Left ventricle myocardium inferior (tissue), 1 donor: ENCODE measurements at places on chromosomes 6 and 20.

DNA sequence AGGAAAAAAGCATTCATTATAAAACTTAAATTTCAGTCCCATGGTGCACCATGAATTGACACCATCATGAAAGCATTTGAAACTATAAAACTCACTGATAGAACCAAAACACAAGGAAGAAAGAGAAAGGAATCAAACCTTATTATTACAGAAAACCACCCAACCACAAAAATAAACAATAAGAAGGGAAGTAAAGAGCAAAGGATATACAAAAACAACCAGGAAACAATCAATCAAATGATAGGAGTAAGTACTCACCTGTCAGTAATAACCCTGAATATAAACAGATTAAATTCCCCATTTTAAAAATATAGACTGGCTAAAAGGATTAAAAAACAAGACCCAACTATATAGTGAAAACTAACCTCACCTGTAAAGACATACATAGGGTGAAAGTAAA is 5.8 kb downstream of the SLPI start:
- H3K27me3 ChIP-seq, result peaks cover 97% of the 10 kb centered on the region
- no peaks in the 10 kb centered on the region for H3K36me3 ChIP-seq
- H3K4me1 ChIP-seq, result no peaks in the 10 kb centered on the region
- no peak overlapping the region for H3K4me3 ChIP-seq

- no peaks in the 10 kb centered on the region for H3K4me1 ChIP-seq
- H3K4me3 ChIP-seq, result no peak overlapping the region
- no peaks in the 10 kb centered on the region for H3K36me3 ChIP-seq
Measured at GRCh38 chr20:5434116-5434515, 117.4 kb upstream of the PROKR2 start.

DNA sequence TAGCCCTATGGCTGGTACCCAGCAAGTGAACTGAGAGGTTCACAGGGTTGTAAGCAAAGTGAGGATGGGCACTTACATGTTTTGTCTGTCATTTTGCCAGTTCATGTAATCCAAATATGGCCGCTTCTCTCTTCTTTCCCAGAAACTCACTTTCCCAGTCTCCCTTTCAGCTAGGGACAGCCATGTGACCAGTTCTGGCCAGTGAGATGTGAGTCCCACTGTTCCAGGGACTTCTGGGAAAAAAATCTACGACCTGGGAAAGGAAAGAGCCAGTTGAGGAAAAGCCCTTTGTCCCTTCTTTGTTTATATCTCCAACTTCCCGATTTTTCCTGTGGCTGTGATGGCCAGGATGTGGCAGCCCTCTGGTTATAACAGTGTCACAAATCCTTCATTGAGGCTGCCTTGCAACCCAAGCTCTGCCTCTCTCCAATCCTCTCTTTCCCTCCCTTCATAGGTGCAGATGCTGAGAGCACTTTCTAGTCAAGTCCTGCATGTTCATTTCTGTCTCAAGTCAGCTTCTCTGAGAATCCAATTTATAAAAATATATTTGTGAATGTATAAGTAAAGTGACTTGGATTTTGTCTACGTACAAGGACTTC is 148.6 kb upstream of the ZFP64 start:
- H3K4me1 ChIP-seq, result no peaks in the 10 kb centered on the region
- no peak for DNase-seq
- no peaks in the 10 kb centered on the region for H3K36me3 ChIP-seq
- H3K4me3 ChIP-seq, result no peak overlapping the region

DNA sequence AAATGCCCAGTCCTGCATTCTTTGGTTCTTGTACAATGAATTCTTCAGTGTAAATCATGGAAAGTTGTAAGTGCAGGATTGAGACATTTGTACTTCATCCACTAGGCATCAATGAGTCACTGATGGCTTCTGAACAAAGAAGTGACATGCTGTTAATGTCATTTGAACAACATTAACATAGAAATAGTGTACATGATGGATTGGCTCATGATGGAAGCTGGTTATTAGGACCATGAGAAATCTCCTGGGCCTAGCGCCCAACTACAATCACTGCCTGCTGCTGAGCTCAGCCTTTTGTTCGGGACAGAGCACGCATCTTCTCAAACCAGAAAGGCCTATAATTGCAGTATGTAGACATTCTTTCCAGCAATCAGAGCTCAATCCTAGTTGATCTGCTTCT is 316.8 kb upstream of the TSHZ2 start:
- DNase-seq, result no peak
- no peak overlapping the region for H3K4me3 ChIP-seq
- no peak overlapping the region for H3K27ac ChIP-seq
- H3K4me1 ChIP-seq, result no peaks in the 10 kb centered on the region
- H3K36me3 ChIP-seq, result no peaks in the 10 kb centered on the region

DNA sequence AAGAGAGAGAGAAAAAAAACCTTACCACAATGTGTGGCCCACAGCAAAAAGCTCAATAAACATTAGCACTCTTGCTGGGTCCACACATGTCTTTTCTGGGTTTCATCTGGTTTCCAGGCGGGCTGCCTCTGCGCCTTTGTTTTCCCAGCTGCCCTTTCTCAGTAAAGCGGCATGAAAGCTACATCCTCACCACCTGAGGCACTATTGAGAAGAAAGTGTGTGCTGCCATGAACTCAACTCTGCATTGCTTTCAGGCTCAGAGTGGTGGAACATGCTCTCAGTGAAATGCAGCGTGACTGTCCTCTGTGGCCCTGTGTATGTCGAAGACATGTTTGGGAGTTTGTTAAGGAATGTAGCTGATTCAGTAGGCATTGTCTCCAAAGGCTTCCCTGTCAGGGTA is 102.3 kb downstream of the LYRM2 start:
- H3K4me1 ChIP-seq, result peaks cover 5% of the 10 kb centered on the region
- H3K4me3 ChIP-seq, result no peak overlapping the region
- H3K27me3 ChIP-seq, result no peaks in the 10 kb centered on the region
- no peaks in the 10 kb centered on the region for H3K36me3 ChIP-seq
- H3K27ac ChIP-seq, result no peak overlapping the region

- H3K4me1 ChIP-seq, result peaks cover 12% of the 10 kb centered on the region
- H3K27me3 ChIP-seq, result no peaks in the 10 kb centered on the region
- H3K27ac ChIP-seq, result no peak overlapping the region
- DNase-seq, result no peak
- H3K36me3 ChIP-seq, result no peaks in the 10 kb centered on the region
Measured at GRCh38 chr6:149223904-149224351, 93.6 kb upstream of the TAB2 start.

DNA sequence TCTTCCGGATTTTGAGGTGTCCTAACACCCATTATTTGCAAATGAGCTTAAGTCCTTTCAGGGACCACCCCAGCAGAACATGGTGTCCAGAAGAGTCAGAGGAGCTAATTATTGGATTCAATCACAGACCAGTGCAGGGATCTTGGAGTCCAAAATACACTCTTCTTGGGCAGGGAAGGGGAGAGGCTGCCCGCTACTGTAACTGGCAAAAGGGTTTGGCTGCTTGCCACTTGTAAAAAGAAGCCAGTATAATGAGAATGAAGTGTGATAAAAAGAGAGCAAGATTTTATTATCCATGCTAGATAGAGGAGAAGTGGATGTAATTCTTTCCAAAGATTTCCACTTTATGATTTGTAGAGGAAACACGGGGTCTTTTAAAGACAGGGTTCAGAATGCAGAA is 19.3 kb downstream of the SPINT3 start:
- no peaks in the 10 kb centered on the region for H3K36me3 ChIP-seq
- no peak overlapping the region for H3K27ac ChIP-seq
- DNase-seq, result no peak

DNA sequence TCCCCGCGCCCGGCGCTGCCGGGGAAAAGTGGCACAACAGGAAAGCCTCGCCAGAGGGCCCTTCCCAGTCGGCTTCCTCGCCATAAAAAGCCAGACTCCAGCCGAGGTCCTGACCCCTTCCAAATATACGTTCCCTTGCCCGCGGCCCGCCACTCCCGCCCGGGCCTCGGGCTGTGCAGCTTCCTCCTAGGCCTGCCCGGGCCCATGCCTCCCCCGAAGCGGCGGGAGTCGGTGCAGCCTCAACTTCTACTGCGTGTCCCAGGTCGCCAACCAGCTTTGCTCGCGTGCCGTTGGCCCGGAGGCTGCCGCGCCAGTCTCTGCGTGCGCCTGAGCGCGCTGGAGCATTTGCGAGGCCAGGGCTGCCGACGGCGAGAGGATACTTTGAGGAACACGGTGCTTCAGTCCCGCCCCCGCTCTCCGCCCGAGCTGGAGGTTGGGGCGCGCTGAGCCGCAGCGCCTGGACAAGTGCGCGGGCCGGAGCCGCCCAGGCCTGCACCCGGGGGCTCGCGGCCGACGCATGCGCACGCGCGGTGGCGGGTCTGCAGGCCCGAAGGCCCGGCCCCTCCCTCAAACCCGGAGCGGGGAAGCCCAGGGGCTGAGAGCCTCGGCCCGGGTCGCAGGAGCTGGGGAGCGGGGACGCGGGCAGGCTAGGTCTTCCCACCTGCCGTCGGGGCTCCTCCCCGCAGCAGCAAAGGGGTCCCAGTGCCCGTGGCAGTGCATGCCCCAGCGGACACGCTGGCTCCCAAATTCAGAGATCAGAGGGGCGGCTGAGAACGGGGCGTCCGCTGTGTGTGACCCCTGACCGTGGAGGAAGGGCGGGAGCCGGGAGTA is 10.2 kb downstream of the FOXC1 start:
- H3K4me3 ChIP-seq, result peak overlapping the region; percentile 56
- H3K36me3 ChIP-seq, result no peaks in the 10 kb centered on the region
- DNase-seq, result no peak
- H3K27me3 ChIP-seq, result peaks cover 100% of the 10 kb centered on the region
- peak overlapping the region; percentile 59 for H3K27ac ChIP-seq
- H3K4me1 ChIP-seq, result peaks cover 27% of the 10 kb centered on the region
